ENCODE measurements at places on chromosomes 2 and 18.

GRCh38 chr2:185441486-185442005 is 297.1 kb upstream of the FSIP2 start:
- no peaks in the 10 kb centered on the region for H3K36me3 ChIP-seq
- H3K4me1 ChIP-seq: no peaks in the 10 kb centered on the region
- no peak overlapping the region for H3K27ac ChIP-seq
- H3K4me3 ChIP-seq: no peak overlapping the region
- no peaks in the 10 kb centered on the region for H3K27me3 ChIP-seq

- H3K27me3 ChIP-seq: no peaks in the 10 kb centered on the region
- H3K27ac ChIP-seq: peak overlapping the region; percentile 47
- DNase-seq: peak; percentile 92
- peaks cover 11% of the 10 kb centered on the region for H3K4me1 ChIP-seq
- no peak overlapping the region for H3K4me3 ChIP-seq
These were observed 90.8 kb downstream of the CCBE1 start for GRCh38 chr18:59606193-59607077.

DNA sequence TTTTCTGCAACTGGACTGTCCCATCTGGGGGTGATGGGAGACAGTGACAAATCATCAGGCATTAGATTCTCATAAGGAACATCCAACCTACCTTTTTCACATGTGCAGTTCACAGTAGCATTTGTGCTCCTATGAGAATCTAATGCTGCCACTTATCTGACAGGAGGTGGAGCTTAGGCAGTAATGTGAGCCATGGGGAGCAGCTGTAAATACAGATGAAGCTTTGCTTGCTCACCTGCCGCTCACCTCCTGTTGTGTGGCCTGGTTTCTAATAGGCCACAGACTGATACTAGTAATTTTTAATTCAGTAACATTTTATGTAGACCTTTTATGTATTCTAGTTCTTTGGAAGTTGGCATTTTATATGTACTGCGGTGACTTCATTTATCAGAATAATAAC is 180.1 kb upstream of the SPOPL start:
- H3K4me3 ChIP-seq: no peak overlapping the region
- DNase-seq: no peak
- H3K27me3 ChIP-seq: no peaks in the 10 kb centered on the region

DNA sequence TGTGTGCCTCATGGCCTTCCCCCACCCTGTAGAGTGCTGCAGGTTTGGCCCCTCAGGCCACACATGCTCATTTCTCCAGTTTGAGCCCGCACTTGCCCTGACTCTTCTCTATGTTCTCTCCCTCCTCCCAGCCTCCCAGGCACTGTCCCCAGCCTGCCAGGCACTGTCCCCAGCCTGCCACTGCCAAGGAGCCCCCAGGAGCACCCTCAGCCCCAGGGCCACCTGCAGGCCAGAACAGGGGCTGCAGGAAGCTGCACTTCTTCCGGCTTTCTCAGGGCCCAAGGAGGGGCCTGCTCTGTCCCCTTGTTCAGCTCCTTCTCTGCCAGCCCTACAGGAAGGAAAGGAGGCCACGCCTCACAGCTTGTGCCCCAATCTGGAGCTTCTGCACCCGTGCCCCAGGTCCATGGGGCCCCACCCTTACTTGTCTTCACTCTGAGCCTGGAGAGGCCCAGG is 31.6 kb downstream of the CYP26B1 start:
- H3K36me3 ChIP-seq: no peaks in the 10 kb centered on the region
- no peaks in the 10 kb centered on the region for H3K4me1 ChIP-seq
- no peak overlapping the region for H3K4me3 ChIP-seq

GRCh38 chr2:206527153-206527552 is 83.8 kb downstream of the ADAM23 start:
- H3K27ac ChIP-seq: no peak overlapping the region
- H3K36me3 ChIP-seq: no peaks in the 10 kb centered on the region
- no peak for DNase-seq
- H3K27me3 ChIP-seq: no peaks in the 10 kb centered on the region

DNA sequence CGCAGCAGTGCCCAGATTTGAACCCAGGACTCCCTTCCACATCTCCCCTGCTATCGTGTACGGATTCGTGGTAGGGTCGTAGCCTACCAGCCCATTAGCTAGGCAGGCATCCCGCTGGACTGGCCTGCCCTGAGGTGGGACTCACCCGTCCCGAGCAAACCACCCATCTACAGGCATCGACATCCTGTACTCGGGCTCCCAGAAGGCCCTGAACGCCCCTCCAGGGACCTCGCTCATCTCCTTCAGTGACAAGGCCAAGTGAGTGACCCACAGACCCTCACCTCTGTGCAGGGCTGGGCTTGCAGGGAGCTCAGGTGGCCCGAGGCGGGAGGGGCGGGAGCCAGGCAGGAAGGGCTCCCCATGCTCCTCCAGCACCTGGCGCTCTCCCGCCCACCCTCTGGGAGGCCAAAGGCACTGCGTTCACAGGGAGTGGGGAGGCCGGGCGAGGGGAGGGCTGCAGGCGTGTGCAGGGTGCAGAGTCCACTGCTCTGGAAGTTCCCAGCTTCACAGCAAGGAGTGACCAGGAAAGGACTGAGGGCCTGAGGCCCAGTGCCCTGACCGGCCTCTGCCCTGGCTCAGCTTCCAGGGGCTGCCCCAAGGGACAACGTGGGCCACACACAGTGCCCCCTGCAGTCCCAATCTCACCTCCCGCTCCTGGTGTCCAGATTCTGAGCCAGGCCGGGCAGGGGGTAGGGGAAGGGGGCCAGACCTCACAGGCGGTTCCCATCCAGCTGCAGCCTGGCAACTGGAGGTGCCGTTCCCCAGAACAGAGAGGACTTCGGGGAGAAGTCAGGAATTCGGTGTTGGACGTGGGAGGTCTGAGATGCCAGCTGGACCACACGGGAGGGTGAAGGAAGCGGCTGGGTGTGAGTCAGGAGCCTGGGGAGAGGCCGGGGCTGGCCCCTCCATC is 5.4 kb downstream of the AGXT start:
- no peaks in the 10 kb centered on the region for H3K36me3 ChIP-seq
- no peak overlapping the region for H3K27ac ChIP-seq
- H3K27me3 ChIP-seq: peaks cover 4% of the 10 kb centered on the region
- no peaks in the 10 kb centered on the region for H3K4me1 ChIP-seq
- no peak for DNase-seq

DNA sequence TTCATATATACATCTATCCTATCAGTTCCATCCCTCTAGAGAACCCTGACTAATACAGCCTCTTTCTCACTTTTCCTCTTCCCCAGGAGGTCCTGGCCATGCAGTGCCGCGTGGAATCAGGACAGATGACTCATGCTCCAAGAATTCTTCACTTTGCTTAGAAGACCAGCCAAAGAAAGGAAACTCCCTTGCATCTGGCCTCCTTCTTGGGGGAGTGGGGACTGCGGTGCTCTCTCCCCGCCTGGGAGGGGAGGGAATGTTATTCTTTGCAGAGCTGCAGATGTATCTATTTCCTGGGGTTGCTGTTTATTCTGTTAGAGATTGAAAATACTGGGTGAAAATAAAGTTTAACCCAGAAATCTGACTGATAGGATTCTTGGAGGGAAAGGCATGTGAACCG is 111.5 kb upstream of the SH3BP4 start:
- no peaks in the 10 kb centered on the region for H3K36me3 ChIP-seq
- no peaks in the 10 kb centered on the region for H3K27me3 ChIP-seq
- H3K4me3 ChIP-seq: no peak overlapping the region
- H3K4me1 ChIP-seq: peaks cover 23% of the 10 kb centered on the region
- no peak overlapping the region for H3K27ac ChIP-seq

DNA sequence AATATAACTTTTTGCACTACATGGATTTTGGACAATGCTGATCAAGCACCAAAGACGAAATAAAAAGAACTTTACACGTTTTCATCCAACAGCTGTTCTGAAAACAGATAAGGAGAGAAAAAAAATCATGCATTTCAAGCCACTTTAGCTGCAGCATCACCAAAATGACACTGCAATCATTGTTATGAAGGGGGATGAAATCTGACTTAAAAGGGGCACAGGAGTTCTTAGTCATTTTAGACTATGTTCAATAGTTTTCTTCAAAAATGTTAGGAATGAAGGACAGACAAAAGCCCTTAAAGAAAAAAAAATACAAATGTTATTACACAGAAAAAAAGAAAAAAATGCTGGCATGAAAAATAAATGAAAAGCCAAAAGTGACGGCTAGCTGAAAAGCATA is 71.2 kb downstream of the CUL3 start:
- no peaks in the 10 kb centered on the region for H3K27me3 ChIP-seq
- H3K36me3 ChIP-seq: no peaks in the 10 kb centered on the region
- no peak overlapping the region for H3K27ac ChIP-seq
- peaks cover 4% of the 10 kb centered on the region for H3K4me1 ChIP-seq

- H3K4me1 ChIP-seq: peaks cover 17% of the 10 kb centered on the region
- DNase-seq: peak; percentile 79
- no peaks in the 10 kb centered on the region for H3K36me3 ChIP-seq
- H3K27ac ChIP-seq: no peak overlapping the region
- H3K4me3 ChIP-seq: no peak overlapping the region
These were observed 2.3 kb upstream of the EXOC6B start for GRCh38 chr2:72827966-72828646.

GRCh38 chr2:172249334-172249733 is 146.6 kb upstream of the DLX2 start:
- no peak overlapping the region for H3K27ac ChIP-seq
- peaks cover 37% of the 10 kb centered on the region for H3K4me1 ChIP-seq
- no peaks in the 10 kb centered on the region for H3K27me3 ChIP-seq
- DNase-seq: no peak
- no peak overlapping the region for H3K4me3 ChIP-seq

GRCh38 chr2:165287094-165287778 is 48.0 kb downstream of the SCN2A start:
- H3K4me3 ChIP-seq: no peak overlapping the region
- H3K27ac ChIP-seq: no peak overlapping the region
- no peaks in the 10 kb centered on the region for H3K4me1 ChIP-seq
- H3K36me3 ChIP-seq: no peaks in the 10 kb centered on the region
- DNase-seq: no peak

- H3K36me3 ChIP-seq: no peaks in the 10 kb centered on the region
- no peak overlapping the region for H3K4me3 ChIP-seq
- DNase-seq: no peak
These were observed 9.7 kb downstream of the ERMN start for GRCh38 chr2:157315901-157316300.

DNA sequence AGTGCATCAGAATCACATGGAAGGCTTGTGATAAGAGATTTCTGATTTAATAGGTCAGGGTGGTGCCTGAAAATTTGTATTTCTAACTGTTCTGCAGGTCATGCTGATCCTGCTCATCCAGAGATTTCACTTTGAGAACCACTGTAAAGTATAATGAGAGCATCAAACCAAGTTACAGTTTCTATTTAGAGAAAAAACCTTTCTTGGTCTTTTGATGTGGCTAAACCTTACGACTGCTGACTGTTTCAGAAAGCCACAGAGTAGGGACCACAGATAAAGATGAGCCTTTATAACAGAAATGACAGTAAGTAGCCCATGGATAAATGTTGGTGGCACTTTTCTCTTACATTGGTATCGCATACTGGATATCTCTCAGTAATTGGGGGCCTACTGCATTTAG is 109.4 kb upstream of the FANCL start:
- no peak for DNase-seq
- no peaks in the 10 kb centered on the region for H3K27me3 ChIP-seq
- H3K4me3 ChIP-seq: no peak overlapping the region
- H3K4me1 ChIP-seq: no peaks in the 10 kb centered on the region
- H3K36me3 ChIP-seq: no peaks in the 10 kb centered on the region

- DNase-seq: peak; percentile 89
- peak overlapping the region; percentile 60 for H3K27ac ChIP-seq
- H3K36me3 ChIP-seq: no peaks in the 10 kb centered on the region
- no peaks in the 10 kb centered on the region for H3K27me3 ChIP-seq
- no peak overlapping the region for H3K4me3 ChIP-seq
- peaks cover 9% of the 10 kb centered on the region for H3K4me1 ChIP-seq
These were observed 155.2 kb downstream of the IRS1 start for GRCh38 chr2:226644399-226644865.

GRCh38 chr2:49045083-49045482 is 109.2 kb downstream of the FSHR start:
- no peak overlapping the region for H3K27ac ChIP-seq
- H3K4me1 ChIP-seq: no peaks in the 10 kb centered on the region
- H3K27me3 ChIP-seq: no peaks in the 10 kb centered on the region
- no peak for DNase-seq
- no peaks in the 10 kb centered on the region for H3K36me3 ChIP-seq

- no peaks in the 10 kb centered on the region for H3K27me3 ChIP-seq
- H3K36me3 ChIP-seq: no peaks in the 10 kb centered on the region
- H3K27ac ChIP-seq: no peak overlapping the region
- H3K4me3 ChIP-seq: no peak overlapping the region
These were observed 1173.1 kb upstream of the ZEB2 start for GRCh38 chr2:145692971-145693478.

DNA sequence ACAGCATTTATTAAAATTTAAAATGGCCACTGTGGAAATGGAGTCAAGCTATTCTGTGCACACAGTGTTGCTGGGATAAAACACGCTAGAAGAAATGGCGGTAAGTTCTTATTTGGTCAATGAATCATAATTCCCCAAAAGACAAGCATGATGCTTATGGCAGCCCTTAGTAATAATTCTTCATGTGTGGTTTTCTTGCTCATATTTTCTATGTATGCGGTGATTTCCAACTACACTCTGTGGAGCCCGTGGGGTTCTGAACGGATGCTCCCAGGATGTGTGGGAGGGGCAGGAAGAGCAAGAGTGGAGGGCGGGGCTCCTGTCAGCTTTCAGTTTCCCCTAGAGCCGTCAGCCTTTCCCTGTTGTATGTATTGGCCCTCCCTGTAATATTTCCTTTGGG is 91.7 kb upstream of the RMDN2 start:
- no peaks in the 10 kb centered on the region for H3K36me3 ChIP-seq
- H3K27me3 ChIP-seq: no peaks in the 10 kb centered on the region
- peaks cover 9% of the 10 kb centered on the region for H3K4me1 ChIP-seq
- H3K4me3 ChIP-seq: no peak overlapping the region
- peak; percentile 44 for DNase-seq
- H3K27ac ChIP-seq: no peak overlapping the region

DNA sequence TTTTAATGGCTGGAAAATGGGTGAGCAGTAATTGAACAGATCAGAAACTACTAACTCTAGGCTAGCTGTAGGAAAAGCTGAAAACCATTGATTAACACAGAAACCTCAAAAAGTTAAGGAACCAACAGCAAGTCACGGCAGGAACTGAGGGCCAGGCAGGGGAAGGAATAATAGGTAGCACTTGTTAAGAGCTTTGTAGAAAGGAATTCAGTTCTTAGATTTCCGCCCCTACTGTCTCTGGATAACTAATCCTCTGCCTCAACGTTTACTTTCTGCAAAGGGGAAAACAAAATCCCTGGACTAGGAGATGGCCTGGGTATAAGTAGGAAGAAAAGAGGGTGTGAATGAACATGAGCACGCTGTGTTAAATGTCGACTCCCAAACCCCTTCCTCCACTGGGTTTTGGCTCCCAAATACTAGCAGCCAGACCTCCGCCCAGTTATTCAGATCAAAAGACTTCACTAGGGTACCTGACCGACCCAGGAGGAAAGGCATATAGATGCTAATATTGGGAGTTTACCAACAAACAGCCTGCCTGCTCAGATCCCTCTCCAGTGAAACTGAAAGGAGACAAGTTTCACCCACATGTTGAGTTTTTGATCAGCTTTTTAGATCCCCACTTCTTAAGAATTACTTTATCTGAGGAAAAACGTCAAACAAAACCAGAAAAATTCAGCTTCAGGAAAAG is 12.4 kb downstream of the SMAD2 start:
- H3K4me3 ChIP-seq: no peak overlapping the region
- H3K4me1 ChIP-seq: no peaks in the 10 kb centered on the region
- no peak overlapping the region for H3K27ac ChIP-seq
- H3K36me3 ChIP-seq: peaks cover 2% of the 10 kb centered on the region
- DNase-seq: no peak

GRCh38 chr2:173750353-173750801 is 214.8 kb downstream of the SP3 start:
- H3K27me3 ChIP-seq: peaks cover 2% of the 10 kb centered on the region
- peak; percentile 46 for DNase-seq
- no peaks in the 10 kb centered on the region for H3K36me3 ChIP-seq
- H3K27ac ChIP-seq: no peak overlapping the region
